ENCODE measurements at places on chromosomes 1 and 21.
A peak's percentile ranks its signal among the peaks of the same experiment; 100 is the strongest.

DNA sequence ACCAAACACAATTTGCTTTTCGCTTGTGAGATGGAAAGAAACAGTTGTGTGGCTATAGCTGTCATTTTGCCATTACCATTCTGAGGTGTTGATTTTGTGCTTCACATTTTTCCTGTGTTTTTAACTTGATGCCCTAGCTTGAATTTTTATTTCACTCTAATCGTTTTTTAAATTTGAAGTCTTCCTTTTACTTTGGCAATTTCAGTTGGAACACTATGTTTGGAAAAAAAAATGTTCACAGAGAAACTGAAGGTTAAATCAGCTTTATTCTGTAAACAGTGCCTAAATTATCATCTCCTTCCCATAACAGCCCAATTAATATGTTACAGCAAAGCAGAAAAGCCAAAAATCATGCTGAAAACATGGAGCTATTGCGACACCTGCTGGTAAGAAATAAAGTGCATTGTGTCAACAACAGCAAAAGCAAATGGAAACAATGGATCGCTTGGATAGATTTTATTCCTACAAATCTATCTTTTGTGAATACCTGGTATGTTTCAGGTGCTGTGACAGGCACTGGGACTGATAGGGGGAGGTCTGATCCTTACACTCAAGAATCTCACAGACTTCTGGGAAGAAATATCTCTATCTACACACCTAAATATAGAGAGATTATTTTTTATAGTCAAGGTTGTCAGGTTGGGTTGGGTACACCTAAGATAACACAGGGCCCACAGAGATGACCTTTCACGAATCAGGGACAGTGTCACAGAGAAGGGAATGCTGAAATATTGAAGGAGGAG, 16.2 kb upstream of the ERICH3 start:
- peak; percentile 55 for DNase-seq

DNA sequence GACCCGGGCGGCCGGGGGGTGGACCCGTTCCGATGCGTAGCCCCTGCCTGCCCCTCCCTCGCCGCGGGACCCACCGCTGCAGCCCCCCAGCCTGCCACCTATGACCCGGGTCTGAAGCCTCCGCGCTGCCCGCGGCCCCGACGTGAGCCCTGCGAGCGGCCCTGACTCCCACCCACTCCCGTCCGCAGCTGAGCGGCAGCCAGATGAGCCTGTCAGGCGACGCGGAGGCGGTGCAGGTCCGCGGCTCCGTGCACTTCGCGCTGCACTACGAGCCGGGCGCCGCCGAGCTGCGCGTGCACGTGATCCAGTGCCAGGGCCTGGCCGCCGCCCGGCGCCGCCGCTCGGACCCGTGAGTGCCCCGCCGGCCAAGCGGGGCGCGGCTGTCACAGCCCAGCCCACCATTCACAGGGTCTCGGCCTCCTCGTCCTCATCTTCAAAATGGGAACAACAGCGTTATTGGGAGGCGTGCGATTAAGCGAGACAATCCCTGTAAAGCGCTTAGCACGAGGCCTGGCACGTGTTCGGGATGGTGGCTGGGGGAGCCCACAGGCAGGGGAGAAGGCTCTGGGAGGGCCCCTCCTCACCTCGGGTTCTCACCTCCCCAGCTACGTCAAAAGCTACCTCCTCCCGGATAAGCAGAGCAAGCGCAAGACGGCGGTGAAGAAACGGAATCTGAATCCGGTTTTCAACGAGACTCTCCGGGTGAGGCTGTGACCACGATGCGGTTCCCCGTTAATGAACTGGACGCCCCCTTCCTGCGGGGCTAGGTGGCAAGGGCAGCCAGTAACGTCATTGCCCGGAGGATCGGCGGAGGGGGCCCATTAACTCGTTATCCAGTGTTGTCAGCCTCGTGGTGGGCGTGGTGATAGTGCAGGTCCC, 8.2 kb downstream of the SYTL1 start:
- DNase-seq = no peak

DNA sequence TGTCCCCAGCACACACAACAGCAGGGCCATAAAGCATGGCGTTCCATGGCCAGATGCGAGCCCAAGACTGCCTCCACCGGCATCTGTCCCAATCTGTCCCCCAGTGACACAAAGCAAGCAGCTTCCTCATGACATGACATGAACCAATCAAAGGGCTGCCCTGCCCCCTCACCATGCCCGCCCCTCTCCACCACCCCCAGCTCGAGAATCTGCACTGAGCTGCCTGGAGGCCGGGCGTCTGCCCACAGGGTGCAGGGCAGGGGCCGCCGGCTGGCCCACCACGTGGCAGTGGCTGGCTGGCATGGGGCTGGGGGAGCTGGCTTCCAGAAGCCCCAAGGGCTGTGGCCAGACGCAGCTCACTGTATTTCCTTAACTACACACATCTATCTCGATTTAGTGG, 27.8 kb downstream of the WNT9A start:
- DNase-seq = no peak

- no peak for DNase-seq
These were observed 34.4 kb downstream of the NTPCR start for GRCh38 chr1:232984577-232985425.

DNA sequence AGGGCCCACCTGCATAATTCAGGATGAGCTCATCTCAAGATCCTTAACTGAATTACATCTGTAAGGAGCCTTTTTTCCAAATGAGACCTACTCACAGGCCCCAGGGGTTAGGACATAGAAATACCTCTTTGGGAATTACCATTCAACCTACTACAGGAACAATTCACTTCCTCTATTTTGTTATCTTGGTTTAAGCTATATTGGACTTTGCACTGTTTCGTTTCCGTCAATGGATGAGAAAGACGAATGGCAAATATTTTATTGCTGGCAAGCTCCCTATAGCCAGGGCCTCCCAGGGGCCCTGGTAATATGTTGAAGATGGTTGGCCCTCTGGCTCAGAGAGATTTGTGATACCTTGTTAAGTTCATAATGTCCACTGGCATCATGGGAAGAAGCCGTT, 384.2 kb upstream of the DUSP10 start:
- DNase-seq = no peak

DNA sequence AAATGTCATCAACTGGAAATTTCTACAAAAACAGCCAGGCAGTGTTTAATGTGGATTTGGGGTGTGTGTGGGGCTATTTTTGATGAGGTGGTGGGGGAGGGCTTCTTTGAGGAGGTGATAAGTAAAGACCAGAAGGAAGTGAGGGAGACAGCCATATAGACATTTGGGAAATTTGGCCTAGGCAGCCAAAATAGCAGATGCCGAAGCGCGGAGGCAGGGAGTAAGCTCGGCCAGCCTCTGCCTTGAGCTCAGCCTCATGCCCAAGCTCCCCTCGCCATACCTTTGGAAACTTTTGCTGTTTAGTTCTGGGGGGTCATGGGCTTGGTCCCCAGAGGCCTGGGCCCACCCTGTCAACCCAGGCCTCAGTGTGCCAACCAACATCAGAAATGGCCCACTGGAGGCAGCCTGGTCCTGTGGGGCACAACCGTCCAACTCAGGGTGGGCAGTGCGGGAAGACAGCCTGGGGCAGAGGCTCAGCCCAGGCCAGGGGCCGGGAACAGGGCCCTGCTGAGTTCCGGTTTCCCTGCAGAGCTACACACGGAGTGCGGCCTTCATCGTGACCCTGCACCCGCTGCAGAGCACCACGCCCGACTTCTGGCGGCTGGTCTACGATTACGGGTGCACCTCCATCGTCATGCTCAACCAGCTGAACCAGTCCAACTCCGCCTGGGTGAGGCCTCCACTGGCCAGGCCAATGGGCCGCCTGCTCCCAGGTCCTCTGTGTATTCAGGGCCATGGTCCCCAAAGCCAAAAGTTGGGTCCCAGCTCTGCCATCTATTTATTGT, 84.0 kb downstream of the PTPRU start:
- no peak for DNase-seq

GRCh38 chr1:162710345-162710744, 78.1 kb downstream of the DDR2 start:
- DNase-seq = no peak

GRCh38 chr1:12745992-12746323, at the start of gene CFAP107:
TSS of gene CFAP107 (plus strand) at chr1:12746200. CDS start at chr1:12746431, 231 bp downstream.
- DNase-seq = no peak
